ENCODE measurements at places on chromosomes 7 and 10.

DNA sequence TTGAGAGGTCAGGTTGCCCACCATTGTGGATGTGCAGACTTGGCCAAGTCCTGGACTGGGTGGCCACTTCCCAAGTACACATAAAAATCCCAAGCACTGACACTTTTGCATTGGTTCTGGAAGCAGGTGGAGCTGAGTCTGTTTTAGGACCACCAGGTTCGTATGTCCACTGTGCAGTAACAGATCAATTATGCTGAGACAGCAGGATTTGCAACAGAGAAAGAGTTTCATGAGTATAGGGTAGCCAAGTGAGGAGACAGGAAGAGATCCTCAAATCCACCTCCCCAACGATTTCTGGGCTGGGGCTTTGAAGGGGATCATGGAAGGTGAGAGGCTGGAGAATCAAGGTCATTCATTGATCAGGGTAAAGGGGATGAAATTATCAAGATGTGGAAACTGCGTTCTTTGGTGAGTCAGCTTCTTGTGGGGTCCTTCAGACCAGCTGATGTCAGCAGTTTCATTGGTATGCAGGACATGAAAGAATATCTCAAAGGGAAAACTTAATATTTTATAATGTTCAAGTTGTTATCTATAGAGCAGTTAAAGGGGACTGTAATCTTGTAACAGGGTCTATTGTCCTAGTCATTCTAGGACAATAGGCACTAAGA, 277.7 kb downstream of the GALNT17 start:
- no peak for DNase-seq

DNA sequence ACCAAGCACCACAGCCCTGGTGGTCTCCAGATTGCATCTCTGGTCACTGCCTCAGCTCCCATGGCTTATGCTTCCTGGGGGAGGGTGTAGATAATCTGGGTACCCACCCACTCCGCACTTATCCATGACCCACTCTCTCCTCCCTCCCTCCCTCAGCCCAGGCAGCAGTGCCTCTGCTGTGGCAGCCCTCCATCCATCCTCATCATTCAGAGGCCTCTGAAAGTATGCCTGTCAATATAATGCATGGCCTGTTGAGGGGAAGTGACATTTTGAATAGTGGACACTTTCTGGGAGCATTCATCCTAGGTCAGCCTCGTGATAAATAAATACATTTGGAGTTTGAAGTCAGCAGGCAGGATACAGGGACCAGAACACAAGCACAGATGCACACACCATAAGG, 23.2 kb downstream of the ZNF503 start:
- DNase-seq: no peak

DNA sequence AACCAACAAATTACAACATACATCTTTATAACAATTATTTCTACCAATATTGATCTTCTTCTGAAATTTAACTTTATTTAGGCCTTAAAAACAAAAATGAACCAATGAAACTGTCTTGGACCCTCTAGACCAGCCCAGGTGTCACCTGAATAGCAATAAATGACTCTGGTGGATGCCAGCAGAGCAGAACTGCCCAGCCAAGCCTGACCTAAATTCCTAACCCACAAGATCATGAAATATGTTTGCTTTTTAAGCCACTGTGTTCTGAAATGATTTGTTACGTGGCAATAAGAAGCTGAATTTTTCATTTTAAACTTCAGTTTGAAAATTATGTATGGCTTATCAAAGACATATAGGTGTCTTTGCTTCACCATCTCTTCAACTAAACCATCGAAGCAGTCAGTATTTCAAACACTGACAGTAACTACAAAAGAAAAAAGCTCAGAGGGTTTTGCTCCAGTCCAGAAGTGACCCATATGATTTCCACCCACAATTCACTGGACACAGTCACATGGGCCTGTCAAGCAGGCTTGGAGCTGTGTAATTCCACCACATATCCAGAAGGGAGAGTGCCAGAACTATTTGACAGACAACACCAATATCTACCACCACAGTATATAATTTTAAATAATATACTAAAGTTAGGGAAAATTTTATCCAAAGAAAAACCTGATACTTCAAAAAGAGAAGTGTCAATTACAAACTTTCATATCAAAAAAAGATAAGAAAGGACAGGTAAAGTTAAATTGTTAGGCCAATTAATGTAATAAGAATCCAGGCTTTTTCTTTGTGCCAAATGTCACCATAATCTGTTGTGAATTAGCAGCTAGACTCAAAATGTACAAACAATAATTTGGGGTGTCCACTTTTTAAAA, 94.5 kb downstream of the KMT2C start:
- DNase-seq: no peak

- DNase-seq: no peak
Measured at GRCh38 chr7:92750946-92751345, 85.4 kb downstream of the CDK6 start.

GRCh38 chr7:12586271-12586670, 15.8 kb downstream of the SCIN start:
- DNase-seq: no peak

- DNase-seq: no peak
Measured at GRCh38 chr7:20776214-20776911, 10.3 kb downstream of the SP8 start.

- no peak for DNase-seq
Measured at GRCh38 chr7:120990468-120991118, 2.1 kb downstream of the CPED1 start.

GRCh38 chr10:7412237-7412927, 1.5 kb upstream of the SFMBT2 start:
- DNase-seq: no peak

GRCh38 chr7:128353610-128354009, 7.9 kb downstream of the PRRT4 start:
- DNase-seq: no peak

DNA sequence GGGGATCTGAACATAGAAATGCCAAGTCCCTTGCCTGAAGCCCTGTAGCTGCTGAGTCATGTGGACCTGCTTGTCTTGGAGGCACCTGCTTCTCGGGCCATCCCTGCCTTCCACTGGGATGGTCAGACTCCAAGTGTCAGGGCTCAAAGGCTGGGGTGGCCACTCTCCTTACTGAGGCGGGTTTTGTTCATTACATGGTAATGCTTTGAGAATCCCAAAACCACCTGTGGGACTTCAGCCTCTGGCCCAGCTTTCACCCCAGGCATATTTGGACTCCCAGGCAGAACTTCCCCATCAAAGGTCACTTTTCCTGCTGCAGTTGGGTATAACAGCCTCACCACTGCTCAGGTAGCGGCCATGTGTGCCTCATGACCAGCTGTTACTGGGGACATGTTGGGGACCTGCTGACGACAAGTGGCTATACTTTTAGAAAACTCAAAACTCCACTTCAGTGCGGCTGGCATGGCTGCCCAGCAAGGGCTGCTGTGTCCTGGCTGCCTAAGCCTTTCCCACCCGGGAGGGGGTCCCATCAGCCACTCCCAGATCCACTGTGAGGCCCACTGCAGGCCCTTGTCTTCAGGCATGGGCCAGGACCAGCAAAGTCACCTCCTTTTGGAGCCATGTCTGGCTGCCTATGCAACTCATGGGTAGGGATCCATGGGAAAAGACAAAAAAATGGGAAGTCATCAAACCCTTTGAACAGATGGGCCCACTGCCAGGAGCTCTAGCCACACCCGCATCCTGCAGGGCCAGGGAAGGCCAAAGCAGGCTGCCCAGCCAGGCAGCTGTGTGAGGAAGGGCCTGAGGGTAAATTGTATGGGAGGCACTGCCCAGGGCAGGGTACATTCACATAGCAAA, 96.7 kb downstream of the ARHGAP22 start:
- no peak for DNase-seq

DNA sequence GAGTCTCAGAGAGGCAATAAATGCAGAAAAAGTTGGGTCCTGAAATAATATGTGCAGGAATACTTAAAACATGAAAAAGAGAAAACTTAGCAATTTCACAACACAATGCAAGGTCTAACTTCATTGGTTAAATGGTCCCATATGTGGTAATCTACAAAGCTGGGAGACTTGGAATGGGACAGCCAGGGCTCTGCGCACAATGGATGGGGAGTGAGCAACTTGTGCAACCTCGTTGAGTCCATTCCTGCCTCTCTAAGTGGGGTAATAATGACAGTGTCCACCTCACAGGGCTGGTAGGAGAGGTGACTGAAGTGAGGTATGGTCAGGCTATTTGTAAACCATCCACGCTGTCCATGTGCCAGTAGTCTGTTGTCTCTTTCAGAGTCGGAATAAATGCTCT, 11.8 kb upstream of the EMX2 start:
- DNase-seq: no peak

GRCh38 chr7:90345595-90346335, 751 bp upstream of the GTPBP10 start:
- no peak for DNase-seq

DNA sequence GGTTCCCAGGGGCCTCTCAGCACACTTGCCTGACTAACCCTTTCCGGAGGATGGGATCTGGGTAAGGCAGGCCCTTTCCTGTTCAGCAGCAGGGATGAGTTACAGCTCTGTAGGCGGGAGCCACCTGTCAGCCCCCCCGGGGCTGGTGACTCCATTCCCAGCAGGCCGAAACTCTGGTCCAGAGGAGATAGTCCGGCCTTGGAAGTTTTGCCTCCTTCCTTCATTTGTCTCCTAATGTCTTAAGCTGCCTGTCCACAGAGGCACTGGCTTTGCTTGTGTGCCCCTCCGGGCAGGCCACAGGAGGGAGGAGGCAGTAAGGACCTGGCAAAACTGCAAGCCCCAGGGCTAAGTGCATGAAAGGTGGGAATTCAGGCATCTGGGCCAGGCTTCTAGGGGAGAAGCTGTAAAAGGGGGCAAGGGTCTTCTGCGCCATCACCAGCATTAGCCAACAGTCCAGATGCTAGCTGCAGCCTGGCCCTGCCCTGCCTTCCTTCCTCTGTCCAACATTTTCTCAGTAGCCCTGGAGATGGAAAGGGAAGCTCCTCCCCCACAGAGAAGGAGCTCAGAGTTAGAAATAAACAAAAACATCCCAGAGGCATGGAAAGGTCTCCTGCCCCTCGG, 1.2 kb downstream of the ADIRF start:
- DNase-seq: no peak

- DNase-seq: no peak
Measured at GRCh38 chr10:11319990-11320602, 291.4 kb downstream of the USP6NL start.
